Naive thymus-derived CD4-positive, alpha-beta T cell (primary cell): ENCODE measurements at places on chromosomes 7 and 10. TPM values are rescaled to one million over a fixed set of nuclear protein-coding genes. Genes with fewer than 3 reads are reported as not detected.
A peak's percentile ranks its signal among the peaks of the same experiment; 100 is the strongest.

DNA sequence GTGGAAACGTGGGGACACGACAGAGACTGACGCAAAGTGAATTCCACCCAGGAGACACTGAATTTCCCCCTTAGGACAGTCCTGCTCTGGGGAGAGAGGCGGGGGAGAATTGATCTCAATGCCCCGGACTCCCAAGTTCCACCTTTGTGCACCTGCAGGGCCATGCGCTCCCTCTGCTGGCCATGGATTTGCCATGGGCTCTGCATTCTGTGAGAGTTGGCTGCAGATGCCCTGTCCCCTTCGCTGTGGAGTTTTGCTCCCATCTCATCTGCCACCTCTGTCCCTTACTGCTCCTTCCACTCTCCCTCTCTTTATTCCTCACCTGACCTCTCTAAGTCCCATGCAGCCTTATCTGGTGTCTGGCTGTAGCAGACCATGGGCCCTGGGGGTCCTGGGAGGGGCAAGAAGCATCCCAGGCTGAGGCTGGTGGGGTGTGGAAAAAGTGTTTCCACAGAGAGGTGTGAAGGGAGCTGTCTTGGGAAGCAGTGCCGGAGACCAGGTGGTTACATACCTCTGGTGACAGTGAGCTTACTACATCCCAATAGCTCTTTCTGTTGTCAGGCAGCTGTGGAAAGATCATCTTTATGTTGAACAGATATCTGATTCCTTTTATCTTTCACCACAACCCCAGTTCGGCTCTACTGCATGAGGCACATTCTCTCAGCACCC lies 14.3 kb downstream of the GHRHR start:
- no peak for DNase-seq
- peaks cover under 1% of the 10 kb centered on the region for H3K27me3 ChIP-seq
- H3K4me1 ChIP-seq, result no peaks in the 10 kb centered on the region
- H3K27ac ChIP-seq, result no peak overlapping the region

DNA sequence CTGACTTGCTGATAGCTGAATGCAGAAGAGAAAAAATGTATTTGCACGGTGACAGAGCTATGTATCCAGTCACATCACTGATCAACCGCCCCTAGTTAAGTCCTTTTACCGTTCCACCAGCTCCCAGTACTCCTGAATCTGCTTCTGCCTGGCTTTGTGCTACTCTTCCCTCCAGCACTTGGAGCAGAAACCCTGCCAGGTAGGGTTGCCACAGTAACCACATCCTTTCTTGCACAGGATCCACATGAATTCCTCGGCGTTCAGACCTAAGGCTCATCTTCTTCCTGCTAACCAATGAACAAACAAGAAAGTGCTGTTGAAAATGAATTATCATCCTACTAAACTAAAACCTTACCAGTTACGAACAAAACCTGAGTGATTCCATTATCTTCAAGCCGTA lies 52.0 kb upstream of the KCTD7 start:
- H3K36me3 ChIP-seq, result peaks cover 37% of the 10 kb centered on the region
- peaks cover 3% of the 10 kb centered on the region for H3K4me1 ChIP-seq
- no peak for DNase-seq
- no peaks in the 10 kb centered on the region for H3K27me3 ChIP-seq

DNA sequence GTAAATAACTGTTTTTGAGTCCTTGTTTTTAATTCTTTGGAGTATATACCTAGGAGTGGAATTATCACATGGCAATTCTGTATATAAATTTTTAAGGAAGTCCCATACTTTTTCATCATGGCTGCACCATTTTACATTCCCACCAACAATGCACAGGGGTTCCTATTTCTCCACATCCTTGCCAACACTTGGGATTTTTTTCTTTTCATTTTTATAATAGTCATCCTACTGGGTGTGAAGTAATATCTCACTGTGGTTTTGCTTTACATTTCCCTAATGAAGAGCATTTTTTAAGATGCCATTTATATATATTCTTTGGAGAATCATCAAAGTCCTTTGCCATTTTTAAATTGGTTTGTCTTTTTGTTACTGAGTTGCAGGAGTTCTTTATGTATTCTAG lies 89.7 kb downstream of the ARID5B start:
- DNase-seq, result no peak
- H3K4me1 ChIP-seq, result peaks cover 48% of the 10 kb centered on the region
- no peaks in the 10 kb centered on the region for H3K36me3 ChIP-seq
- no peak overlapping the region for H3K27ac ChIP-seq
- no peaks in the 10 kb centered on the region for H3K27me3 ChIP-seq
- no peak overlapping the region for H3K4me3 ChIP-seq

DNA sequence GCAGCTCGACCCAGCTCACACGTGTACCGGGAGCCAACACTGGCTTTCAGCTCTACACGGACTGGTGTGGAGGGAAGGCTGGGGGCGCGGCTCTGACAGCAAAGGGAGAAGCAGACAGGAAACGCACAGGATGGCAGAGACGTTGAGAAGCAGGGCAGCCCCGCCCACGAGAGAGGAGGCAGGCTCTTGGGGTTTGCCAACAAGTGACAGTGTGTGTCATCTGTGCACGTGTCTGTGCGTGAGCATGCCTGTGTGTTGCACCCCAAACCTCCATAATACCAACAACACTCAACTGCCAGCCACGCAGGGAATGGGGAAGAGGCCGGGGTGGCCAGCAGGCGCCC lies 64.4 kb upstream of the PDGFA start:
- no peaks in the 10 kb centered on the region for H3K27me3 ChIP-seq
- peaks cover 15% of the 10 kb centered on the region for H3K4me1 ChIP-seq
- DNase-seq, result peak; percentile 77
- H3K27ac ChIP-seq, result peak overlapping the region; percentile 78
- no peaks in the 10 kb centered on the region for H3K36me3 ChIP-seq
- H3K4me3 ChIP-seq, result peak overlapping the region; percentile 85

DNA sequence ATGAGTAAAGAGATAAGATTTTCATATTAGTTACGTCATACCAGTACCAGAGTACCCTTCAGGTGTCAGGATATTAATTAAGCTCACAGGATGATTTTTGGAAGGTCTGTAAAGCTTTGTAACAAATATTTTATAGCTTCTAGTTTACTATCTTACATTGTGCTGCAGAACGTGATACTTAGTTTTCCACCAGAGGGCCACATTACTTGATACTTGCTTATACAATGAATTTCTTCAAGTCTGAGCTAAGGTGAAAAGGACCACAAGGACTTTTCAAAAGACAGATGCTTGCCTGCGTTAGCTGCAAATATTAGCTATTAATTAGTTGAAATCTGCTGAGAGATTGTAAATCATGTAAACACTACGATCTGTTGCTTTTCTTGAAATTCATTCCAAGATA lies 12.2 kb downstream of the FOXP2 start:
- no peak overlapping the region for H3K27ac ChIP-seq
- DNase-seq, result no peak
- H3K36me3 ChIP-seq, result no peaks in the 10 kb centered on the region
- H3K4me3 ChIP-seq, result no peak overlapping the region
- H3K4me1 ChIP-seq, result no peaks in the 10 kb centered on the region
- H3K27me3 ChIP-seq, result no peaks in the 10 kb centered on the region

GRCh38 chr10:98673171-98673782 lies 226.5 kb upstream of the HPS1 start:
- no peak overlapping the region for H3K27ac ChIP-seq
- H3K4me3 ChIP-seq, result no peak overlapping the region
- H3K27me3 ChIP-seq, result no peaks in the 10 kb centered on the region

DNA sequence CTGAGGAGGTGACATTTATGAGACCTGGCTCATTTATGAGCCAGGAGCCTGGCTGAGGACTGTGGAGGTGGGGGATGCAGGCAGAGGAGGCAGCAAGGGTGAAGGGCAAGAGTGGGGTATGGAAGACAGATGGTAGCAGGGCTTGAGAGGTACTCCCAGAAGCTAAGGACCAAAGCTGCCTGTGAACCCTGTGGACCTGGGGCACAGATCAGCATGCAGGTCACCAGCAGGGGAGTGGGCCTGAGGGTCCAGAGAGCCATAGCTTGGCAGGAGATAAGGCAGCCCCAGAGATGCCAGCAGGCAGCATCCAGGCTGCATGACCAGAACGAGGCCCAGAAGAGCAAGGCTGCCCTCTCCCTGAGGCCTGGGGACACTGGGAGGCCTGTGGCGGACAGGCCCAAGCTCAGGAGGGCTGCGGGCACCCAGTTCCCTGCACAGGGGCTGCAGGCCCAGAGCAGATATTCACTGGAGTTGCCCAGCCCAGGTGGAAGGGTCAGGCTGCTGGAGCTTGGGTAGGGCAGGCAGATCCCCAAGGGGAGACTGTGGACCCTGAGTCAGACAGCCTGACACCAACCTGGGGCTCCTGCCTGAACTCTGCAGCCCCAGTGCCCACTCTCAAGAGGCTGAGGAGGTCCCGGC lies 3.4 kb downstream of the GPR15LG start:
- no peak for DNase-seq
- H3K4me3 ChIP-seq, result peak overlapping the region; percentile 30
- H3K27me3 ChIP-seq, result no peaks in the 10 kb centered on the region
- H3K36me3 ChIP-seq, result no peaks in the 10 kb centered on the region

DNA sequence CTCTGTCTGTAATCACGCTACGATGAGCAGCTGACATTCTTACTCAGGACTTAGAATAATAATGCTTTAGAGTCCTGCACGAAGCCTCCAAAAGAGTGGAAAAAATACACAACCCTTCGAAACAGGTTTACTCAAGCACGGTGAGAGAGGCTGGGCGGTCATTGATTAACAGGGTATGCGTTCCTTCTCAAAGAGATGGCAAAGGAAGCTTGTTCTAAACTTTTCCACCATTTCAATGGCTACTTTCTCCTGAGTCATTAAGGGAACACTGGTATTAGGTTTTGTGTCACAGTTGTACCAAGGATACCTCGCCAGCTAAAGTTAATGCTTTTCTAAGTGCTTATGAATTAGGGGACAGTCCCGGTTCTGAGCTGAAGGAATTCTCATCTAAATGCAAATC lies 141.9 kb upstream of the RHEB start:
- H3K27me3 ChIP-seq, result no peaks in the 10 kb centered on the region
- DNase-seq, result no peak
- H3K4me1 ChIP-seq, result no peaks in the 10 kb centered on the region
- no peak overlapping the region for H3K4me3 ChIP-seq
- H3K36me3 ChIP-seq, result peaks cover 8% of the 10 kb centered on the region

DNA sequence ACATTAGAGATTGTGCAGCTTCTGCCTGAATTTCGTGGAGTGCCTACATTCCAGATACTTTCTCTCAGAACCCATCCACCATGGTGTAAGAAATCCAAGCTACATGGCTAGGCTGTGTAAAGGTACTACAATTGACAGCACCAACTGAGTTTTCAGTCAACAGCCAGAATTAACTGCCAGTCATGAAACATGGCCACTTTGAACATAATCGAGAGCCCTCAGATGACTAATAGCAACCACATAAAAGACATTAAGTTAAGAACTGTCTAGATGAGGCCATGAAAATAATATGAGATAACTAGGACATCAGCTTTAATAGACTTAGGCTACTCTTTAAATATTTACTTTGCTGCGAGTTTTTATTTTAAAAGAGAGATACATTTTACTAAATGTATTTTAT lies 1106.8 kb upstream of the LRRTM3 start:
- no peak overlapping the region for H3K4me3 ChIP-seq
- no peak for DNase-seq
- H3K4me1 ChIP-seq, result no peaks in the 10 kb centered on the region
- H3K36me3 ChIP-seq, result no peaks in the 10 kb centered on the region
- H3K27me3 ChIP-seq, result no peaks in the 10 kb centered on the region

GRCh38 chr10:31058795-31059703 lies 27.4 kb upstream of the ZNF438 start:
- H3K27me3 ChIP-seq, result no peaks in the 10 kb centered on the region
- no peak overlapping the region for H3K27ac ChIP-seq
- DNase-seq, result no peak
- no peak overlapping the region for H3K4me3 ChIP-seq

GRCh38 chr10:69107176-69107490 lies 16.8 kb upstream of the VPS26A start:
- H3K27ac ChIP-seq, result no peak overlapping the region
- no peak overlapping the region for H3K4me3 ChIP-seq
- no peaks in the 10 kb centered on the region for H3K36me3 ChIP-seq
- DNase-seq, result no peak
- H3K27me3 ChIP-seq, result no peaks in the 10 kb centered on the region

GRCh38 chr7:11858622-11859302 lies 26.8 kb upstream of the THSD7A start:
- H3K4me3 ChIP-seq, result no peak overlapping the region
- no peaks in the 10 kb centered on the region for H3K27me3 ChIP-seq

GRCh38 chr7:104978460-104978859 lies 35.5 kb upstream of the KMT2E start:
- H3K36me3 ChIP-seq, result no peaks in the 10 kb centered on the region
- no peak for DNase-seq
- no peak overlapping the region for H3K27ac ChIP-seq

DNA sequence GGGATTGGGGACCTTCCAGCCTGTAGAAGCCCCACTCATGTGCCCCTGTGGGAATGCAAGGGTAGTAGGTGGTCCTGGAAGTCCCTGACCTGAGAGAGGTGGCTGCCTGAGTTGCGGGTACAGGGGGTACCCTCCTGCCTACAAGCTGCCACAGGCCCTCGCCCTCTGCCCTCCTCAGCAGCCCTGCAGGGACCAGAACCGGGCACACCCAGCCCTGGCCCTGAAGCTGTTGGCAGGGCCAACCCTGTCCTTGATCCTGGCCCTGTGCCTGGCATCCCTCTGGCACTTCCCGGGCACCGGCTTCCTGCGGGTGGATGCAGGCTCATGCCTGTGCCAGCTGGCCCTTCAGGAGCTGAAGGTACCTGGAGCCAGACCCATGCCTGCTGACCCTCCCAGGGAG lies 54.9 kb upstream of the ELN start:
- no peak overlapping the region for H3K27ac ChIP-seq
- no peak for DNase-seq
- no peaks in the 10 kb centered on the region for H3K36me3 ChIP-seq
- no peaks in the 10 kb centered on the region for H3K4me1 ChIP-seq

DNA sequence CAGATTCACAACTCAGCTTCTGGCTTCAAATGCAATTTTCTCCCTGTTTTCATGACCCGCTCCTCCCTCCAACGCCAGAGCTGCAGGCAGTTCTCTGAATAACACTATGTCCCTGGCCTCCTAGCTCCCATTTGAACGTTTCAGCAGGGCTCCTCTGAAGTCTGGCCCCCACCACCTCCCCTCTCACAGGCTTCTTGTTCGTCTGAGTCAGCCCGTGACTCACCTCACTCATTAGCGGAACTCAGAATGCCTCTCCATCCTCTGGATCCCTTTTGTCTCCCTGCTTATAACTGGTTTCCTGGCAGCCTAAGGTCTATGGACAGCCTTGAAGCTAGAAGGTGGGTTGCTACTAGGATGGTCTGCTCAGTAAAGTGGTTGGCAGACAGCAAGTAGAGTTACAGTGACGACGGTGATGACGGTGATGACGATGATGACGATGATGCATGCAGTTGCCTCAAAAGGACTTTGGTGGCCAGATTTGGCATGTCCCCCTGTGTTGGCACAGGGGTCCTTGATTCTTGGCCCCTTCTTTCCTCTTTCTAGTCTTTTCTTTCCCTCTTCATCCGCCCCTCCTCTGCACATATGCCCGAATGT lies 83.3 kb upstream of the MKLN1 start:
- DNase-seq, result no peak
- H3K27ac ChIP-seq, result no peak overlapping the region
- H3K4me1 ChIP-seq, result no peaks in the 10 kb centered on the region
- no peak overlapping the region for H3K4me3 ChIP-seq

ZNF117 gene
- 4.4 TPM for total RNA-seq

C10orf105 gene
- total RNA-seq, result 0.14 TPM

CLRN3 gene
- not detected for total RNA-seq

UNC5B gene
- total RNA-seq, result 0.08 TPM

GPC2 gene
- total RNA-seq, result 5.5 and 8.1 TPM in 2 replicates

ASB4 gene
- total RNA-seq, result not detected

NUPR2 gene
- total RNA-seq, result 0.92 TPM

SPAM1 gene
- total RNA-seq, result not detected in 2 replicates

KCP gene
- 0.32 TPM for total RNA-seq

COL26A1 gene
- 0.24 TPM for total RNA-seq
